Small intestine (tissue), 16 donors: ENCODE measurements at places on chromosomes 3 and 15. TPM values are rescaled to one million over a fixed set of nuclear protein-coding genes. Genes with fewer than 3 reads are reported as not detected.

PARP6 gene
- polyA plus RNA-seq = 22.7 TPM

LRTM1 gene
- polyA plus RNA-seq = not detected

DNA sequence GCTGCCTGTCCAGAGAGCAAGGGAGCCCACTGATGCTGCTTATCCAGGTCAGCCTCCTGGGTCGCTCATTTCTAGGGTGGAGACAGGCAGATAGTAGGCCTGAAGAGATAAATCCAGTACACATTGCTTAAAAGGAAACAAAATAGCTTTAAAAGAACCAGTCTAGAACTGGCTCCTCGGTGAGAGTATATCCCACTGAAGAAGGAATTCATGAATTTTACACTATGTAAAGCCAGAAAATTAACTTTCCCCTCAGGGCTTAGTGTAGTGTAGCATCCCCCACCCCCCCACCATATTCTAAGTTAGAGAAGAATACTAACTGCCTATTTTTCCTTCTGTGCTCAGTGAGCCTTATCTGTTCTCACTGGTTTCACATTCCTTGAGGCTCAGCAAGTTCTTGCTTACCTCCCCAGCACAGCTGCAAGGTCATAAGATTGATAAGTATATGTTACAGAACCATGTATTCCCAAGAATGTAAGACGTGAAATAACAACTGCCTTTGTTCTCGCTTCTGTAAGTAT, 30.5 kb upstream of the NOX5 start:
- no peak for DNase-seq

DNA sequence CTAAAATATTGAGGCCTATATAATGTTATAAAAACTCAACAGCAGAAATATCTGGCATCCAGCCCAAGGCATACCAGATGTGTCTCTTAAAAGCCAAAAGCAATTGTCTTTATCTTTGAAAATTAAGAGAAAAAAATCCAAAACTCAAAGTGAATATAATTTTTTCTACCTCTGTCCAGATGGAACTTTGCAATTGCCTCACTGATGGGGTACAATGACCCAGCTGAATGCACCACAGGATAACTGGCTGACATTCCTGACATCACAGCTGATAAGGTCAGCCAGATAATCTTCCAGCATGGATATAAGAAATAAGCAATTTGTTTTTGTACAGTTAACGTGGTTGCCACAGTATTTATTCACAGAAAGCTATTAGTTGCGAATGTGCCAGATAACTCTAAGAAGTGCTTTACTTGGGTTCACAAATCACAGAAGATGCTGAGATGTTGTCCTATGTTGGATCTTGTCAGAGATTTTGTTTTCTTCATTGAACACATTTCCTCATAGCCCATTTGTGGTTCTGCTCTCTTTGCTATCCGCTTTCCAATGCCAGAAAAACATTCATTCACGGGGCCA, 566.9 kb upstream of the CCDC54 start:
- DNase-seq = no peak

DNA sequence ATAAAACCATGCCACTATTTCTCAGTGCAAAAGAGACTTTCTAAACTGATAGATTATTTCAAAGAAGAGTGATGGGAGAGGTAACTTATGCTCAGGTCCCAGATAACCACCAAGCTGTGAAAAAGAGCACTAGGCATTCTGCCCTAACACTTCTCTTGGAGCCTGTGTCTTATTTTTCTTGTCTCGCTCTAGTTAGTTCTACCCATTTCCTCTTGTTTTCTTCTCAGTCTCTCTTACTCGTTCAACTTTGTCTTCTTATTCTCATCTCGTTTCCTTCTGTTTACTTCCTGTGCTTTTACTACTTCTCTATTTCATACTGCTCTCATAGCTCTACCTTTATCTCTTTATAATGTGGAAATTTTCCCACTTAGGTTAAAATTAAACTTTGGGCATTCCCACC, 91.8 kb upstream of the CGNL1 start:
- DNase-seq = no peak

GRCh38 chr15:61281328-61281727, 52.2 kb upstream of the RORA start:
- DNase-seq = no peak

DNA sequence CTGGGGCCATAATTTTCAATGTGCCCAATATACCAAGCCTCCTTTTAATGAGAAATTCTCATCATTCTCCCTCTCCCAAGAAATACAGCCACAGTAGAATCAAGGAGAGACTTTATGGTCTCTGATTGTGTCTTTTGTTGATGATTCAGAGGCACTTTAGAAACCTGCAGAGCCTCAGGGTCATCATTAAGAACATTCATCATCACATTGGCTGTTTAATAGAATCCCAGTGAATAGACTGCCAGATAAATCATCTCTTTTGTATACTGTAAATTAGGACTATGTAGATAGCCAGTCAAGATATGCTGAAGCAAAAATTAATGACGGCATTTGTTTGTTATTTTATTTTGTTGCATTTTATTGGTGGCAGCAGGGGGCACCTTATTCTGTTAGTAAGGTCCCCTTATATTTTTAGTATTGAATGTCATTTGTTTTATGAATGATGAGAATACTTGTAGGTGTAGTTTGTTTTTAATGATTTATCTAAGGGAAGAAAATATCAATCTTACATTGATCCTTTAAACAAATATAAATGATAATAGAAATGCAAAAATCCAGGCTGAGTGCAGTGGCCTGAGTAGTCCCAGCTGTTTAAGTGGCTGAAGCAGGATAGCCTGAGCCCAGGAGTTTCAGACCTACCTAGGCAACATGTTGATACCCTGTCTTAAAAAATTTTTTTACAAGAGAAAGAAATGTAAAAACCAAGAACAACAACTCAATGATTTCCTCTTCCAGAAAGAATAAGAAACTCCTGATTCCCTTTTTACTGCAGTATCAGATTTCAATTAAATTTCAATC, 138.8 kb downstream of the ZBBX start:
- DNase-seq = no peak
